ENCODE measurements at places on chromosomes 13 and 19.

GRCh38 chr13:67519356-67519755 is 289.2 kb upstream of the PCDH9 start:
- no peak for DNase-seq

- no peak for DNase-seq
These were observed 339.6 kb downstream of the UQCRFS1 start for GRCh38 chr19:28873301-28873700.

DNA sequence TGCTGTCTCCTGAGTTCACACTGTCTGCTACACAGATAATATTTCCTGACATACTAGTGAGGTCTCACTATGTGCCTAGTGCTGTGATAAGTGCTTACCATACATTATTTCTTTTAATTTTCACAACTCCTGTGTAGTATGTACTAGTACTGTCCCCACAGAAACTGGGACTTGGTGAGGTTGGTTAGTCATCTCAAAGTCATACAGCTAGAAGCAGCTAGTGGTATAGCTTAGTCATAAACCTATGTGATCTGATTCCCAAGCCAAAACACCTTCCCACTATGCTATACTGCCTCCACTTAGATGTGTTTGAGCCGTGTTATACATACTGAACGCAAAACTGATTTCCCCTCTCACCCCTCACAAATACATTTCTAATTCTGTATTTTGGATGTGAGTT is 10.5 kb downstream of the MTMR6 start:
- DNase-seq, result no peak

- no peak for DNase-seq
These were observed 699 bp downstream of the RCBTB2 start for GRCh38 chr13:48532256-48532505.

DNA sequence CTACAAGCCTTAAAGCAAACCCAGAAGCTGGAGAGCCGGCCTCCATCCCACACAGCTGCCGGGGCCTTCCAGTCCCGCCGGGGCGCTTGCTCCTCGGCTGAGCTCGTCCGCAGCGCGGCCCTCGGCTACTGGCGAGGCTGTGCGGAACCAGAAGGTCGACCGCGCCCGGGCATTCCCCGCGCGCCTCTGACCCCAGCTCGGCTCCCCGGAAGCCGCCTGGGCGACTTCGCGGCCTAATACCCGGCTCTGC is 863 bp downstream of the ANKRD10 start:
- no peak for DNase-seq

- no peak for DNase-seq
These were observed 59.8 kb upstream of the UBAC2 start for GRCh38 chr13:99140831-99141230.

Data from NCI-H1694 treated with DMSO at 0.1 percent for 48 hours (cell line).